Stimulated activated CD4-positive, alpha-beta T cell treated with anti-CD3 and anti-CD28 coated beads, Interleukin-15, amount 100 ng/mL, for 48 hours (primary cell): ENCODE measurements at places on chromosomes 12 and 14.

DNA sequence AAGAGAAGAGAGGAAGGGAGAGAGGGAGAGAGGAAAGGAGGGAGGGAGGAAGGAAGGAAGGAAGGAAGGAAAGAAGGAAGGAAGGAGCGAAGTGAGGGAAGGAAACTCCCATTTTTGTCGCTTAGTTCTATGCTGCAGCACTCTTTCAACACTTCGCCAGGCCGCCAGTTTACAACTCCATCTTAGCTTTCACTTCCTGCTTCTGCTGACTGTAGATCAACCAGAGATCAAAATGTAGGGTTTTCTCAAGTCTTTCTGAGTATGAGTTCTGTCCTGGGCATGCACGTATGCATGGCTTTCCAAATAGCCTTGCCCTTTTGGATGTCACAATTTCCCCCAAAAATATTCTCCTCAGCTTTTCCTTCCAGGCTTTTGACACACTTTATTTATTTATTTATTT lies 723.4 kb downstream of the TRHDE start:
- no peak for DNase-seq

DNA sequence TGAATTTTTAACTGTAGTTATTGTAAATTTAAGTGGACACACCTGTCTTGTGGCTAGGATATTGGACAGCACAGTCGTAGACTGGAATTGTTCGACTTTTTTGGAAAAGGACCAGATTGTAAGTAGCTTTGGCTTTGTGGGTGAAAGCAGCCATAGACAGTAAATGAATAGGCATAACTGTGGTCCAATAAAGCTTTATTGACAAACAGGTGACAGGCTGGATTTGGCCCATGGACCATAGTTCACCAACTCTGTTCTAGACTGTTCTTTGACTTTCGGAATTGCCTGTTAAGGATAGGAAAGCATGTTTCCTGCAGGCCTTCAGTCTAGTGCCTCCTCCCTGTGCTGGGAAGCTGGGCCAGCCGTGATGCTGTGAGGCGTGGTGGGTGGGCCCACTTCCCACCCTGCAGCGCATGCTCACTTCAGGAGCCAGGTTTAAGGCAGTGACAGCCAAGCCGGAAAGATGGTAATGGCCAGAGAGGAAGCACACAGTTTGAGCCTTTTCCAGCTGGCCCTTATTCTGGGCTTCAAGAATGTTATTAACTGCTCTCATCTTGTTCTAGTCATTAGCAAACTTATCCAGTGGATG lies 51.8 kb downstream of the PPP2R5C start:
- DNase-seq = no peak

- no peak for DNase-seq
Measured at GRCh38 chr12:49632986-49633702, 9.8 kb downstream of the PRPF40B start.

GRCh38 chr12:71756054-71756690 lies 1.5 kb downstream of the RAB21 start:
- no peak for DNase-seq

- no peak for DNase-seq
Measured at GRCh38 chr12:30930238-30930637, 3.7 kb downstream of the TSPAN11 start.

GRCh38 chr14:26128931-26129671 lies 468.7 kb downstream of the NOVA1 start:
- DNase-seq = no peak

GRCh38 chr14:77421201-77421600 lies 2.1 kb downstream of the NOXRED1 start:
- DNase-seq = no peak

DNA sequence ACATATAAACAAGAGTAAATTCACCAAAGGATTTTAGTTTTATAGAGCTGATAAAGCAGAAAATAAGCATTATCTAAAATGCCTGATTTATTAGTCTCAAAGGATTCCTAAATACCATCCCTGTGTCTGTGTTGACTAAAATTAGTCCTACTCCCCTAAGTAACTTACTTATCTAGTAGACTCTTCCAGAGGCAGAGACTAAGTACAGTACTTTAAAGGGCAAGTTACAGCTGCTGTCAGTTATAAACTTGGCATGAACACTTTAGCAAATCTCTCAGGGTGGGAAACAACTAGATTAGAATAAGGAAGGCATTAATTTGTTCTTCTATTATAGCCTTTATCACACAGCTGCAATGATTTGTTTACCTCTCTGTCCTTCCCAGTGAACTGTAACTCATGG lies 46.0 kb downstream of the ATP2B1 start:
- no peak for DNase-seq

- DNase-seq = peak; percentile 78
Measured at GRCh38 chr12:55940065-55940732, 9.2 kb downstream of the DGKA start.

- peak; percentile 26 for DNase-seq
Measured at GRCh38 chr14:22973217-22974032, 8.9 kb downstream of the AJUBA start.

GRCh38 chr12:108080363-108080762 lies 48.7 kb upstream of the WSCD2 start:
- DNase-seq = no peak

- DNase-seq = no peak
Measured at GRCh38 chr12:94831081-94831751, 172.3 kb downstream of the NDUFA12 start.

DNA sequence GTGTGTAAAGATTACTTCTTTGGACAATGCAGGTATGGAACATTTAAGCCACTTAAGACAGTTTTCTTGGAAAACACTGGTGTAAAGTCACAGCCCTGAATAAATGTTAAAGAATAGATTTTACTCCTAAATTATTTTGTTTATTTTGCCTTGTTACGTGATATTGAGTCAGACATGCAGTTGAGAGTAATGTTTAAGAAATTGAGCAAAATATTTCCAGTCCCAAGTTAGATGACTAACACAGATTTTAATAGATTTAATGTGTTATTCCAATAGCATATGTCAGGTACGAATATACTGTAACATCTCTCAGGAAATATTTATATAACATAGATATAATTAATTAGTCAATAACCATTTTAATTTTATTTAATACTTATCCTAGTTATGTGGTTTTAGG lies 1361.7 kb downstream of the FSCB start:
- DNase-seq = no peak

DNA sequence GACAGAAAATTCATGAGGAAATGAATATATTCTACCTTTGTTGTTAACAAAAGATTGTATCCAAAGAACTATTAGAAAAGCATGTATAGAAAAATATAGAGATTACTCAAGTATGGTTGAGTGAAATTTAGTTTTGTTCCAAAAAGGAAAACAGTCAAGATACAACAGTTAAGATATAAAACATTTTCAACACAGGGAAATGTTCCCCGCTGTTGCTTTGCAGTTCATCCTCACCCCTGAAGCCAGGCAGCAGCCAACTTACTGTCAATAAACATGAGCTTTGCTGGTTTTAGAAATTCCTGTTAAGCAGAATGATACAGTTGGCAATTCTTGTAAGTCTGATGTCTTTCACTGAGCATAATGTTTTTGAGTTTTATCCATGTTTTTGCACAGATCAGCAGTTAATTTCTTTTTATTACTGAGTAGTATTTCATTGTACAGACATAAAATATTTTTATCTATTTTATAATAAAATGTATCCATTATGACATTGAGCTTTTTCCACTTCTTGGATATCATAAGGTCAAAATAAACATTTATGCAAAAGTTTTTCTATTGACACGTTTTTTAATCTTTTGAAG lies 1.2 kb upstream of the CLEC2B start:
- no peak for DNase-seq

DNA sequence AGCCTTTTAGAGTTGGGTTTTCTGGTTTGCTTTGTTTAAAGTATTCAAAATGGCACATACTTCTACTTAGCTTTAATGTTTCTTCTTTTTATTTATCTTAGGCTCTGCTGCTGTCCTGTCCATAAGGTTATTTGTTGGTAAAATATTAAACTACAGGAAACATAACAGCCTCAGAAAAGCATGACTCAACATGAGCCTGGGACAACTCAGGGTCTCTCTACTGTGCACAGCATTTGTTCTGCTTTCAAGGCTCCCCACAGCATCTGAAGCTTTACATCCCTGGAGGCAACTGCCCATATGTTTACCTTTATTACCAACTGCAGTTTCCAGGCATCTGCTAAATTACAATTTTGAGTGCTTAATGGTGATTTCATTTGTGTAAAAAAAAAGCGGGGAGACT lies 954.2 kb upstream of the FBXO33 start:
- DNase-seq = no peak

GRCh38 chr14:100059438-100059781 lies 5.8 kb upstream of the EVL start:
- no peak for DNase-seq

DNA sequence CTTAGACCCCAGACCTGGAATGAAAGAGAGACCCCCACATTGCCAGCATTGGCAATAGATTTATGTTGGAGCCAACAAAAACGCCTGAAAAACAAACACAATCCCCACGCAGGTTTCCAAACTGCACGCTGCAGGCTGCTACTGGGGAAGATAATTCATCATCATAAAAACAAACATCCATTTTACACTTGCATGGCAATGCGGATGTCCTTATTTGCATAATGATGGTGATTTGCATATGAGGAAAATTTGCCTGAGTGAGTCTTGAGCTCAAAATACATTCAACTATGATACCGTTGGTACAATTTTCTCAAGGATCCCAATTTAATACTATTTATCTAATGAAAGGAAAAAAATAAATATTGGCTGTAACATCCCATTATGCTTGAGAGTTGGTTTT lies 33.6 kb upstream of the TMEM132D start:
- DNase-seq = no peak

GRCh38 chr12:125197326-125197725 lies 132.1 kb downstream of the AACS start:
- DNase-seq = no peak

- DNase-seq = no peak
Measured at GRCh38 chr14:95226801-95227200, 69.5 kb upstream of the DICER1 start.

- DNase-seq = no peak
Measured at GRCh38 chr12:53777936-53778644, 26.3 kb upstream of the CISTR start.

DNA sequence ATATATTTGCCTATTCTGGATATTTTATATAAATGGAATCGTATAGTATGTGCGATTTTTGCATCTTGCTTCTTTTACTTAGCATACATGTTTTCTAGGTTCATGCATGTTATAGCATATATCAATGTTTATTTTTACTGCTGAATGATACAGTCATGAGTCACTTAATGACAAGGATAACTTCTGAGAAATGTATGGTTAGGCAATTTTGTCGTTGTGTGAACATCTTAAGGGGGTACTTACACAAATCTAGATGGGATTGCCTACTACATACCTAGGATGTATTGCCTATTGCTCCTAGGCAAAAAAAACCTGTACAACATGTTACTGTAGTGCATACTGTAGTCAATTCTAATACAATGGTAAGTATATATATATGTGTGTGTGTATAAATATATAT lies 8.8 kb downstream of the USP15 start:
- DNase-seq = no peak

- no peak for DNase-seq
Measured at GRCh38 chr12:115911360-115911759, 366.1 kb downstream of the MED13L start.

- DNase-seq = no peak
Measured at GRCh38 chr12:6987956-6988553, 17.3 kb downstream of the EMG1 start.

- no peak for DNase-seq
Measured at GRCh38 chr14:96373538-96373937, 10.2 kb downstream of the GSKIP start.

DNA sequence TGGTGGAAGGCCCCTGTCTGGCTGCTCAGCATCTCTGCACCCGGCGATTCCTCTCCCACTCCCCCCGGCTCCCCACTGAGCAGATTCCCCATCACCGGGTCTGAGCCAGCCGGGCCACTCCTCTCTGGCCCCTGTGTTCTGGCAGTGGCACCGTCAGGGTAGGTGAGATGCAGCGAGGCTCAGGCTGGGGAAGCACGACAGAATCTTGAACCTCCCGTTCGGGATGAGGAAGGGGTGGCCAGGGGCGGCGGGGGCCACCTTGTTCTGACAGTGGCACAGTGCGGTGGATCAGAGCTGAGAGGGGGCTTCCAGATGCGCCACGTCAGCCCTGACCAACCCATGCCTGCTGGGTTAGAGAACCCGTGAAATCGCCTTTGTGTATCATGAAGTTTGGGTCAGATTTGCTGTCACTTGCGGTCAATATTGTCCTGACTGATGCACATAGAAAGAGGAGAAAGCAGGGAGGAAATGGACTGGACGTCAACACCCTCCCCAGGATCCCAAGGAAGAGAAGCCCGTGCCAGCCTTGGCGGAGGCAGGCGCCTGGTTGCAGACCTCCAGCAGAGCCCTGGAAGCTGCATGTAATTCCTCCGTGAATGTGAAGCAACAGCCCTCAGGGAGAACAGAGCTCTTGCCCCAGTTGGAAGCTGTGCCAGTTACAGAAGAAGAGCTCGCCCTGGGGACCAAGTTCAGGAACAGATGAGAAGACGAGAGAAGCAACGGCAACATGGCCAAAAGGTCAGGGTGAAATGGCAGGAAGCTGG lies 137.1 kb upstream of the SFSWAP start:
- no peak for DNase-seq

DNA sequence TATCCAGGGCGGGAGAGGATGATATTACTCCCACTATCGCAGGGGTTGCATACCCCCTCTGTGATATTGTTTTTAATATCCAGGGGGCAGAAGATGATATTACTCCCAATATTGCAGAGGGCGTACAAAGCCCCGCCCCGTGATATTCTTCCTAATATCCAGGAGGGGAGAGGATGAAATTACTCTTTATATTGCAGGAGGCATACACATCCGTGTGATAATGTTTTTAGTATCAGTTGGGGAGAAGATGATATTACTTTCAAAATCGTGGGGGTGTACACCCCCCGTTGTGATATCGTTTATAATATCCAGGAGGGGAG lies 52.9 kb upstream of the OXA1L start:
- no peak for DNase-seq

DNA sequence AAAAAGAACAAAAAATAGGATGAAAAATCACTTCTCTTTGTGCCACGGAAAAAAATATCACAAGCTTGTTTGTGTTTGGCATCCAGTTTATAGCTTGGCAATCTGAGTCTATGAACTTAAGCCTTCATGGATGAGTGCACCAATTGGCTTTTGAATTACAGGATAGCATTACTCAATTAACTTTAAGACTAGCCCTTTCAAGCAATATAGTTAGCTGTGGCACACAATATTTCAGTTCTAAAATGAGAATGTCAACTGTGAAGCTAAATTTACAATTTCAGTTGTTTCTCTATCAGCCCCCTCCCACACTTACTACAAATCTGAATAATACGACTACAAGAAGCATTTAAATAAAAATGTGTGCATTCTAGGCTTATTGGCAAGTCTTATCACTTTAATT lies 8.3 kb downstream of the RERG start:
- DNase-seq = no peak

- DNase-seq = no peak
Measured at GRCh38 chr12:12749433-12749832, 32.3 kb downstream of the CDKN1B start.
